ENCODE measurements at places on chromosomes 5 and 9.

GRCh38 chr5:633501-633955 lies 21.4 kb downstream of the CEP72 start:
- no peak for DNase-seq

GRCh38 chr5:102801371-102801770 lies 46.3 kb downstream of the PAM start:
- DNase-seq: peak; percentile 1

DNA sequence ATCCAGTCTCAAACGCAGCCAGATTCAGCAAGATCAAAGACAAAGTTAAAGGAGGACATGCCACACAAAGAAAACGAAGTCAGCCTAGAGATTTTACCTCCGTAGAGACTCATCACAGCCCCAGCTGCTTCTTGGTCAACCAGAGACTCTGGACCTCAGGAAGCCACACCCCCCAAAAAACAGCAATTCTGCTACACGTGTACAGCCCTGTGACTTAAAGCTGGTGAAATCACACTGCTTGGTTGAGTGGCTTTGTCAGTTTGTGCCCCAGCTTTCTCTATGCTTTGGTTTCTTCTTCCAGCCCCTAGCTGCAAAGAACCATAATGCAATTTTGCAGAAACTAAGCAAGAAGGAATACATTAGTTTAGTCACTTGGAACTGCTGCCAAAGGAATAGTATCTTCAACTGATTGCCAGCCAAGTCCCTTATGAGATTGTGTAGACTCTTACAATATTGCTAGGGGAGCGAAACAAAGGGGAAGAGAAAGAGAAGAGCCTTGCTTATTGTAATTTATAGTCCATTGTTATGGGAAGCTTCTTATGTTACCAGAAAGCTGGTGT lies 158.8 kb upstream of the ZNF462 start:
- DNase-seq: no peak

DNA sequence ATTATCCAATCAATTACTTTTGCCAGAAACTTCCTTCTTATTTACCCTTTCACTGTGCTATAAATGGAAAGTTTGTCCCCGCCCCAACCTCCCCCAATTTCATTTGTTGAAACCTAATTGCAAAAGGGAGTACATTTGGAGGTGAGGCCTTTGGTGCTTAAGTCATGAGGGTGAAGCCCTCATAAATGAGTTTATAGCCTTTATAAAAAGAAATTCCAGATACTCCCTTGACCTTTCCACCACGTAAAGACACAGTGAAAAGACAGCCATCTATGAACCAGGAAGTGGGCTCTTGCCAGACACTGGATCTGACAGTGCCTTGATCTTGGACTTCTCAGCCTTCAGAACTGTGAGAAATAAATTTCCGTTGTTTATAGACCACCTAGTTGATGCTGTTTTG lies 82.3 kb downstream of the NUDT12 start:
- no peak for DNase-seq

GRCh38 chr5:172637740-172638139 lies 3.3 kb upstream of the NEURL1B start:
- DNase-seq: no peak

GRCh38 chr5:125180231-125180829 lies 433.9 kb upstream of the ZNF608 start:
- DNase-seq: no peak

DNA sequence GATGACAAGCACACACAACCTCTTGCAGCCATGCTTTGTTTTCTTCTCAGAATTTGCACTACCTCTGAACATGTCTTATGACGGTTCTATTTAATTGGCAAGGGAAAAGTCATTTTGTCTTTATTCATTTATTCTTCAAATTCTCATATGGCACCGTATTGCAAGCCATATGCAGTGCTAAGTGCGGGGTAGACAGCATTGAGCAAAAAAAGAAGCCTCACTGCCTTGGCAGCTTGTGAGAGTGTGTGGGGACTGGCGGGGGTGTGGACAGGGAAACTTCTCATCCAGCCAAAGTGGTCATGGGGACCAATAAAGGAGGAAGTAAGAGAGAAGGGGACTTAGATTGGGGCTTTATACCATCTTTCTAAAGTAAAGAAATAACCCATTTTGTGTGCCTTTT lies 160.0 kb downstream of the CDH12 start:
- no peak for DNase-seq

DNA sequence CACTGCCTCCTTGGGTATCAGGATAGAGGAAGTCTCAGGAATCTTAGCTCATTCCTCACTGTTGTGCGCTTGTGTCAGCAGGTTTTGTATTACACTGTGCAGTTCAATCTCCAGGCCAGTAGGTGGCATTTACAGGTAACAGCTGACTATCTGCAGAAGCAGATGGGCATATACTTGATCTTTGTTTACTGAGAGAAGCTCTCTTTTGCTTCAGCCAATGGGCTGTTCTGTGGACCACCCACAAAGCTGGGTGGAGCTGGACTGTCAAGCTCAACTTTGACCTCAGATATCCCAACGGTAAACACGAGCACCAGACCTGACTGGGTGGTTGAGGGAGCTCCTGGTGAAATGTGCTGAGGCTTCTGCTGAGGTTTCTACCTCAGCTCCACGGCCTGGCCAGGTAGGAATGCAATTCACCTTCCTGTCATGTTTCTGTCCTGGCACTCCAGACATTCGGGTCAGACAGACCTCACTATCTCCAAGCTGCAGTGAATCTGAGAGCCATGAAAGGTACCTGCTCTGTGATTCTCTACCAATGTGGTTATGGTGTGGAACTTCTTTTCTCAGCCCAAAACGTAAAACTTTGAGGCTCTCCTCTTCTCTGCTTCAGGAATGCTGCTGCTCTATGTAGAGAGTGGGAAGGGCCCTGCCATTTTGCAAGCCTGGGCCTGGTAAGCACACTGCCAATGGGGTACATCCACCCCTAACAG lies 167.9 kb upstream of the ACTBL2 start:
- DNase-seq: no peak

GRCh38 chr5:150469718-150470469 lies 20.4 kb upstream of the RPS14 start:
- no peak for DNase-seq

GRCh38 chr9:26940779-26941178 lies 6.3 kb downstream of the PLAA start:
- DNase-seq: no peak

GRCh38 chr5:54307583-54307982 lies 2.8 kb downstream of the ARL15 start:
- no peak for DNase-seq

DNA sequence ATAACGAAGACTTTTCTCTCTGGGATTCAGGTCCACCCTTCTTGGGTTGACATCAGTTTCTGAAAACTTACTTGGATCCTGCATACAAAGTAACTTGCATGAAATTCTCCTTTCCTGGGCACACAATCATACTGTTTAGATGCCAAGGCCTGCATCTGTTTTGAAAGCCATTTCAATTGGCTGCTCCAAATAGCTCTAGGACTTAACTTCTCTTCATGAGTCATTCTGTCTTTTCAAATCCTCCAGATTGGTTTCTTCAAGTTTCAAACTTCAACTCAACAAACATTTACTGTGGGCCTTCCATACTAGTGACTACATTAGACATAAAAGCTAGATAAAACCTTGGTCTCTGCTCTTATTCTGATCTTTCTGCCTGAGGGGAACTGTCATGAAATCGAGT lies 54.8 kb upstream of the HMHB1 start:
- no peak for DNase-seq

DNA sequence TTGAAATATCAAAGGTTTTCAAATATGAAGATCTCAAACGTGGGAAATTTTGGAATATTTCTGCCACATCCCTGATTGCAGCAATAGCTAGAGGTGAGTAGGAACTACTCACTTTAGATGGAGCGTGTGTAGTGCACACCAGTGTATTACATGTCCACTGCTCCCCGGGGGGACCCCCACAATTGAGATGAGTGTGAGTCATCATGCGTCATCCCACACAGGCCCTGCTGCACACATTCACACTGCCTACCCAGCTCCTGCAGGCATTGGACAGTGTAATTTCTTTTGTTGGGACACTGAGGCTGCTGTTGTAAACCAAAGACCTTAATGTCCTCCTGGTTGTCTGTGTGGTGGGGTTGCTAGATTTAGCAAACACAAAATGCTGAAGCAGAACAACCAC lies 280.0 kb downstream of the GAS1 start:
- no peak for DNase-seq
